A549 treated with CpdA at 1 μM for 4 hours (cell line): ENCODE measurements at places on chromosomes 1 and 21. TPM values are rescaled to one million over a fixed set of nuclear protein-coding genes. Genes with fewer than 3 reads are reported as not detected.

Gene NT5C1A
- not detected in 5 replicates for total RNA-seq

Gene DMBX1
- total RNA-seq = 0.61 to 1.5 TPM (median 0.82 TPM) in 5 replicates

Gene REN
- total RNA-seq = not detected in 5 replicates

Gene DNAJC28
- total RNA-seq = 0.10 to 0.61 TPM (median 0.43 TPM) in 5 replicates

Gene TNFRSF8
- total RNA-seq = 0.07 to 0.10 TPM (median 0.09 TPM) in 4 of 5 replicates, not detected in the other

Gene LYST
- total RNA-seq = 4.7 to 6.3 TPM (median 5.4 TPM) in 5 replicates

Gene NBPF26
- 2.5 to 6.9 TPM (median 3.8 TPM) in 5 replicates for total RNA-seq

Gene TPTE
- total RNA-seq = not detected in 5 replicates

Gene ADAM30
- total RNA-seq = not detected in 5 replicates

Gene PLCH2
- total RNA-seq = 0.15 to 0.41 TPM (median 0.34 TPM) in 5 replicates
